NCI-H510A (cell line): ENCODE measurements at places on chromosomes 5 and 9.

GRCh38 chr9:110599468-110599867 is 19.9 kb upstream of the SVEP1 start:
- DNase-seq, result no peak

GRCh38 chr9:97855899-97856298 is 2.9 kb downstream of the FOXE1 start:
- DNase-seq, result no peak

DNA sequence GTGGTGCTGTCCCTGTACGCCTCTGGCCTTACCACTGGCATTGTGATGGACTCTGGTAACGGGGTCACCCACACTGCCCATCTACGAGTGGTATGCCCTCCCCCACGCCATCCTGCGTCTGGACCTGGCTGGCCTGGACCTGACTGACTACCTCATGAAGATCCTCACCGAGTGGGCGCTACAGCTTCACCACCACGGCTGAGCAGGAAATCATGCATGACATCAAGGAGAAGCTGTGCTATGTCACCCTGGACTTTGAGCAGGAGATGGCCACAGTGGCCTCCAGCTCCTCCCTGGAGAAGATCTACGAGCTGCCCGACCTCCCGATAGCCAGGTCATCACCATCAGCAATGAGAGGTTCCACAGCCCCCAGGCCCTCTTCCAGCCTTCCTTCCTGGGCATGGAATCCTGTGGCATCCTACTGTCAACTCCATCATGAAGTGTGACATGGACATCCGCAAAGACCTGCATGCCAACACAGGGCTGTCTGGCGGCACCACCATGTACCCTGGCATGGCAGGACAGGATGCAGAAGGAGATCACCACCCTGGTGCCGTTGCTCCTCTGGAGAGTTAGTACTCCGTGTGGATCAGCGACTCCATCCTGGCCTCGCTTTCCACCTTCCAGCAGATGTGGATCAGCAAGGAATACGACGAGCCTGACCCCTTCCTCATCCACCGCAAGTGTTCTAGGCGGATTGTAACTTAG is 434.2 kb upstream of the RGMB start:
- DNase-seq, result no peak

GRCh38 chr9:136673088-136673974 is 10.6 kb downstream of the EGFL7 start:
- DNase-seq, result no peak

DNA sequence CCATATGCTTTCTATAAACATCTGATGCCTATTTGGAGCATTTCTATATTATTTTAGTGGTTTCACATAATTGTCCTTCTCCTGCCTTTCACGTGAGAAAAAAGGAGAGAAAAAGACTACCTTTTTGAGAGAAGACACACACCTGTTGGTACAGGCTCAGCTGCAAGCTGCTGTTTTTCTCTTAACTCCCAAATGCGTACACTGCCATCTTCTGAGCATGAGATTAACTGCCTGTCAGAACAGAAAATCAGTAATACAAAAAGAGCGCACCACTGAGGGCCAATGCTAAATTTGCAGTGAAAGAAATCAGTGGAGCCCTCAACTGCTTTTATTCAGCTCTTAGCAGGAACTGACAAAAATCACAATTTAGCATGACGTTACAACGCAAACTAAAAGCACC is 54.9 kb downstream of the WDR41 start:
- no peak for DNase-seq

- DNase-seq, result no peak
These were observed 70.6 kb downstream of the DCP2 start for GRCh38 chr5:113047234-113047633.

GRCh38 chr5:87354496-87354895 is 58.2 kb downstream of the CCNH start:
- no peak for DNase-seq

- DNase-seq, result no peak
These were observed 119.6 kb downstream of the PRDM9 start for GRCh38 chr5:23626961-23627360.

GRCh38 chr9:89278997-89279739 is 31.8 kb upstream of the CKS2 start:
- DNase-seq, result no peak

DNA sequence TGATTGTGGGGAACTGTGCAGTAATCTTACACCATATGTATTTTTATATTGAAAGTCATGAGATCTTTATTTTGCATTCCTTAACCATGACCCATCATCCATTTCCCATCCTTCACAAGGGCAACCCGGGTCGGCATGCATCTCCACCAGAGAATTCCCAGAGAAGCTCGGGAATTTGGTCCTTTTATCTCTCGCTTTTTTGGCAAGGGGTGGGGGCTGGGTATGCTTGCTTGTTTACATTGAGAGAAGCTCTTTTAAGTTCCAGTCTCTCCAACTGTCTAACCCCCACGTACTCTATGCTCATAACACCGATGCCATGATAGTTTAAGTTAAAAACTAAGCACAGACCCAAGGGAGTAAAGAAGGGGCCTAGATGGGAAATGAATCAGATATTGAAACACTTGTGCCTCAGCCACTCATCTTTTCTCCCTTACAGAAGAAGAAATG is 109.9 kb upstream of the NFIB start:
- no peak for DNase-seq

DNA sequence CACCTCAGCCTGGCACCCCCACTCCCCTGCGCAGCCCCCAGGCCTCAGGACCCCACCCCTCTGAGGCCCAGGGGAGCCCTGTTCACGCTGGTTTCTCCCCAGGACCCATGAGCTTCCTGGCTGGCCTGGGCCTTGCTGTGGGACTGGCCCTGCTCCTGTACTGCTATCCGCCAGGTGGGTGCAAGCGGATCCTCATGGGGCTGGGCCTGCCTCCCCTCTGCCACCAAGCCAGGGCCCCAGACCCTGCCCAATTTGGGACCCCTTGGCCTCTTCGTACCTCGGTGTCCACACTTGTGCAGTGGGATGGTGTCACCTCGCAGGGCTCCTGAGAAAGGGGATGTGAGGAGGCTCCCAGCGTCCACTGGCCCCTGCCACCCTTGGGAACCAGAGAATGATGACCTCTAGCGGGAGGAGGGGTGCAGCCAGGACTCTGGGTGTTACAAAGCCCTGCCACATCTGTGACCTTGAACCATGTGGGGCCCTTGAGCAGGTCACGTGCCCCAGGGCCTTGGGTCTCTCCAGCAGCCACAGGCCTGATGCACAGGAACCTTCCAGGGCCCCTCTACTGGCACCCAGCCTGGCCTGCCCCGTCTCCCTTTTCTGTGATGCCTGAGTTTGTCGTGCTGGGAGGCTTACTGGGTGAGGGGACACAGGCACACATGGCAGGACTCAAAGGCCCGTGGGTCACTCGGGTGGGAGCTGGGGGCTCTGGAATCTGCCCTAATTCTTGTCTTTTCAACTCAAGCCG is 16.3 kb downstream of the CARD19 start:
- no peak for DNase-seq

- DNase-seq, result peak; percentile 23
These were observed 84.2 kb downstream of the ZNF608 start for GRCh38 chr5:124662181-124662781.

DNA sequence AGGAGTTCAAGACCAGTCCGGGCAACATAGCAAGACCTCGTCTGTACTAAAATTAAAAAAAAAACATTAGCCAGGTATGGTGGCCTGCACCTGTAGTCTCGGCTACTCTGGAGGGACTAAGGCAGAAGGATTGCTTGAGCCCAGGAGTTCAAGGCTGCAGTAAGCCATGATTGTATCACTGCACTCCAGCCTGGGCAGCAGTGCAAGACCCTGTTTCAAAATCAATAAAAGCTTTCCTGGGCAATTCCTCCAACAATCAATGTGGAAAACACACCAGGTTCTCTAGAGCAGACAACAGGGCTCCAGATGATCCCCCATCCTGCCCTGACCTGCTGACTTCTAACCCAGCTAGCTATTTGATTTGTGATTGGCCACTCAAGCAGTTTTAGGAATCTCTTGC is 1.2 kb downstream of the AK8 start:
- no peak for DNase-seq

DNA sequence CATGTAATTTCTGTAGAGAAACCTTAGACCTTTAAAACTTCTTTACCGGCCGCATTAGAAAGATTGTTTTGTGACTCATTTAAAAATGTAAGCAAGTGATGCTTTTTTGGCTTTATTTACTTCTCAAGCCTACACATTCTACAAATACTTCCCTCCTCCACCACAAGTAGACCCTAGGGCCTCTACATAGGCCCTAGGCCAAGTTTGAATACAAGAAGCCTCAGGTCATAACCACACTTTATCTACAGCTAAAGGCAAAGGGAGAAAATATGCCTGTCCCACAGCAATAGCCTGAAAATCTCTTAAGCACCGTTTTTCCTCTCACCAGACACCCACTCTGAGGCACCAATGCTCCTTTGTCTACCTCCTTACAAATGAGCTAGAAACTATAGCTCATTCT is 53.9 kb downstream of the CSNK1A1 start:
- no peak for DNase-seq

GRCh38 chr5:178464431-178465048 is 125.7 kb downstream of the COL23A1 start:
- DNase-seq, result no peak

DNA sequence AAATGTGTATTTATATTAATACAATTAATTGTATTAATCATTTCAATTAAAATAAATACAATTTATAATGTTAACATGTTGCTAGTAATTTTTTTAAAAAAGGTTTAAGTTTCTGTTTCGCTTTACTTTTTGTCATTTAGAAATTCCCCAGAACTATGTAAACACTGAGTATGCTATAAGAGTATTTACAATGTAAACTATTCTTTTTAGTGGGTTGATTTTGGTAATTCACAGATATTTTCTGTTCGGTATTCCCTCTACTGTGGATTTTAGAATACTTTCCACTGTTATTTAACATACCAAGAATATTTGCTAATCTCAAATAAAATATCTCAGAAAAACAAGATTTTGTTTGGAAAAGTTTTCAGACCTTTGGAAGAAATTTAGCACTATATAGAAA is 1564.4 kb downstream of the EFNA5 start:
- DNase-seq, result no peak

- DNase-seq, result peak; percentile 19
These were observed at the start of gene SLC27A6 for GRCh38 chr5:128965011-128965637. Gene SLC27A6 (plus strand): TSS chr5:128965488. CDS start chr5:128966138, 650 bp downstream.

DNA sequence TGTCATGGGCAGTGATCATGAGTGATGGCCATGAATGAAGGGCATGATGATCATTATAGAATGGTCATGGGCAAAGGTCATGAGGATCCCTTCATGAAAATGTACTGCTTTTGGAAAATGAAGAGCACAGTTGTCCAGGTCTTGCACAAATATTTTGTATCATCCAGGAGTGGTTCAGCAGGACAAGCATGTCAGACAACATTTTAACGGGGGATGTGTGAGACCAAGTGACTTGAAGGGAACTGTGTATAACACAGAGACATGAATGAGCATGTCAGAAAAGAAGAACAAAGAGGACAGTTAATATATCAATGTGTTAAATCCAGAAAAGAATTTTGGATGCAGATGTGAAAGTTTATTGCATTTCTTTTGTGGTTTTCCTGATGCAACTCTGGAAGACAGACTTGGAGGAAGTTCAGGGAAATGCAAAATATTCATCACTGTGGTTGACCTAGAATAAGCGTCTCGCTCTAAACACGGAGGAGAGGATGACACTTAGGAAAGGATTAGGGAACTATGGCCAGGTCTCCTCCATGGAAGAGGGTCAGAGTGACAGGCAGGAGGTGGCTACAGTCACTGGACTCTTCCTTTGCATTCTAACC is 116.1 kb upstream of the IRX4 start:
- DNase-seq, result no peak

DNA sequence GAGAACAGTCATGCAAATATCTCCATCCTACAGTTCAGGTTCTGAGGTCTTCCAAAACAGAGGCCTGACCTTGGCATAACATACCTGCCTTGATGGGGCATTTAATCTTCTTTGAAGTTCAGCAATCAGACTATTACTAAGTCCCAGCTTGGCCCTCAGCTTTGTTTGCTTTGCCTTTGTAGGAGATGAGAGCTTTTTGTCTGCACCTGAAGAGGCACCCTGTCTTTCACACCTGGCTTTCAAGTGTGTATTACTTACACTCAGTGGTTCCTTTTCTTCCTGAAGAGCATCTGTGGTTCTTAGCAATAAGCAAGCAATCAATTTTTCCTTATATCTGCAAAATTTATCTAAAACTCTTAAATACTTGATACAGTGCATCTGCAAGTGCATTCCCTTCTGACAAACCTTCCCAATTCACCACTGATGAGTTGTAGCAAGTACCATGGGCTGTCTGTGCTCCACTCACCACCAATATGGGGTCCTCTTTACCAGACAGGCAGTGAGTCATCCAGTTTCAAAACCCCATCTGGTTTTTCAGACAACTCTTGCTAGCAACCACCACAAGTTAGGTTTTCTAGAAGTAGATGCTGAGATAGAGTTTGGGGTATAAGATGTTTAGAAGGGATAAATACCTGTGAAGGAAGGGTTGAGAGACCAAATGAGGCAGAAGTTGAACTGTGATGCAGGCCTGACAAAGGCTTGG is 100.2 kb downstream of the HINT1 start:
- DNase-seq, result peak; percentile 19

- no peak for DNase-seq
These were observed 650 bp downstream of the MRRF start for GRCh38 chr9:122265149-122265915.

GRCh38 chr5:44178414-44178813 is 210.8 kb downstream of the FGF10 start:
- DNase-seq, result no peak

DNA sequence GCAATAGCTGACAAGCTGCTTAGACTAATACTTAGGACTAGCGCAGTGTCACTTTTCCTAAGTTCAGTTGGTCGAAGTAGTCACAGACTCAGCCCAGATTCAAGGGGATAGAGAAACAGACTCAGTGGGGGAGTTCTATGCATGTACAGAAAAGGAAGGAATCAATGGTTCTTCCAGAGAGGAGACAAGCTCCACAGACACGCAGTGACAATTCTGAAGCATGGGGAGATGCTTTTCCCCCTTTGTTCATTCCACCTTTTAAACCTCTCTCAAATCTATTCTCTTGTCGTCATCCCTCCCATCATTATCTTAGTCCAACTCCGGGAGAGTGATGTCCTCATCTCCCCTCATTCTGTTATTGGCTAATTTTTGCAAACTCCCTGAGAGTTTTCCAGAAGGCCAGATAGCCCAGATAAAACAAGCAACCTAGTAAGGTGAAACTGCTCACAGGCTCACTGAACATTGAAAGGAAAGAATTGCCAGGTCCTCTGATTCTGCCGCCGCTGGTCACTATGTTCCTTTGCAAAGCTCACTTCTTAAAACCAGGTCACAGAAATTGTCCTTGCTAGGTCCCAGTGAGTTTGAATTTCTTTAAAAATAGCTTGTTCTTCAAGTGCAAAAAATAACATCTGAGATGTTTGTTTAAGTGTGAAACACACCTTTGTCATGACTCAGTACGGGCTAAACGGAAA is 13.4 kb upstream of the STRBP start:
- DNase-seq, result no peak

DNA sequence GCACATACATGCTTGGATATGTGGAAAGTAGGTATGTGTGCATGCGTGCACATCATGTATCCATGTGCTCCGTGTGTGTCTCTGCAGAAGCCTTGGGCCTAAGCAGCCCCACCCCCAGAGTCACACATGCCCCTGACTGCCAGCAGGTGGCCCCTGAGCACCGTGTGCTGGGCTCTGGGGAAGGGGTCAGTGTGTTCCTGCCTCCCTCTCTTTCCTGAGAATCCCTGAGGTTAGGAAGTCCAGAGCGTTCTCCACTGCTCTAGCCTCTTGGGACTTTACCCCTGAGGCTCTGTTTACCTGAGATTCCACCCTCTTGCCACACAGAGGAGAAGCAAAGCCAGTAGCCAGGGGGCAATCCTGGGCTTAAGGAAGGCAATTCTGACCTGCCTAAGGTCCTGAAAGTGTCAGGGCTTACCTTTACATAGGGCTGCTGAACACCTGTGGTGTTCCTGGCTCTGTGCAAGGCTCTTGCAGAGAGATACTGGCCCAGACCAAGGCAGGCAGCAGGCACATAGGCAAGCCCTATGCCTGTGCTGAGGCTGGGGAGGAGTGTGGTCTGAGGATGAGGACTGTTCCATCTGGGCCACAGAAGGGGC is 207.3 kb downstream of the TMEM38B start:
- no peak for DNase-seq
